Breast epithelium (tissue), 4 donors: ENCODE measurements at places on chromosomes 5 and 9.

DNA sequence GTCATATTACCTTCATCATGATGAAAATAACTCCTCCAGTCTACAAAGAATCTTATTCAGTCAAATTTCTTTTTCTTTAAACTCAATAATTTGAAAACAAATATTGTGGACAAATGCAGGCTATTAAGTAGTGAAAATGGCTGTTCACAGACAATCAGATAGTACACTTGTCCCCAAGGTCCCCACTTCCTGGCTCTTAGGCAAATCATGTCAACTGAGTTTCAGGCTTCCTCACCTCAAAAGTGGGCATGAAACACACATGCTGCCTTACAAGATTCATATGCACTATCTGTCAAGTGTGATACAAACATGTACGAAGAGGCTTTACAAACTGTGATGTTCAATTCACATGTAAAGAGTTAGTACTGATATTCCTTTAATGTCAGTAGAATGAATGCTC is 385.2 kb upstream of the SEMA6A start:
- H3K27ac ChIP-seq: no peak overlapping the region
- H3K4me3 ChIP-seq: no peak overlapping the region
- H3K27me3 ChIP-seq: no peaks in the 10 kb centered on the region

- no peaks in the 10 kb centered on the region for H3K4me1 ChIP-seq
- H3K27me3 ChIP-seq: no peaks in the 10 kb centered on the region
- DNase-seq: no peak
- H3K4me3 ChIP-seq: no peak overlapping the region
Observed at GRCh38 chr5:122333564-122333963, 21.5 kb downstream of the SNCAIP start.

- H3K36me3 ChIP-seq: no peaks in the 10 kb centered on the region
- H3K27ac ChIP-seq: no peak overlapping the region
- DNase-seq: no peak
- no peak overlapping the region for H3K4me3 ChIP-seq
Observed at GRCh38 chr5:41875121-41875520, 4.9 kb upstream of the OXCT1 start.

DNA sequence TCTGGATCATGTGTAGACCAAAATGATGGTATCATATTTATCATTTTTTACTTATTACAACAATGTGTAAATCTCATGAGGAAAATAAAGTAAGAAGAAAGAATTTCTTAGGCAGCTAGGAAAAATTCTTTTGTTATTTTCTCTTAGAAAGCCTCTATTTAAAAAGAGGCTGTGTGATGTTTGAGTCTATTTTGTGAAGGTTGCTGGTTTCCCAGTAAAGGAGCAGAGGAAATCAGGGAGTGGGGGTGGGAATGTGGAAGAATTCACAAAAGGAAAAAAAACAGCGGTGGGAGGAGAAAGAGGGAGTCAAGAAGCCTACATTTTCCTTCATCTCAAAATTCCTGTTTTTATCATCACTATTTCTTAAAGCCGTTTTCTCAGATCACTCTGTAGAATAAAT is 20.1 kb downstream of the PTCH1 start:
- DNase-seq: no peak
- H3K27me3 ChIP-seq: no peaks in the 10 kb centered on the region
- H3K4me1 ChIP-seq: no peaks in the 10 kb centered on the region
- no peak overlapping the region for H3K27ac ChIP-seq

GRCh38 chr5:175696855-175697198 is 39.0 kb downstream of the HRH2 start:
- H3K27ac ChIP-seq: no peak overlapping the region
- H3K4me1 ChIP-seq: no peaks in the 10 kb centered on the region
- H3K4me3 ChIP-seq: no peak overlapping the region
- H3K27me3 ChIP-seq: peaks cover 3% of the 10 kb centered on the region

- H3K4me3 ChIP-seq: no peak overlapping the region
- H3K27me3 ChIP-seq: no peaks in the 10 kb centered on the region
- H3K36me3 ChIP-seq: no peaks in the 10 kb centered on the region
- H3K27ac ChIP-seq: no peak overlapping the region
- no peaks in the 10 kb centered on the region for H3K4me1 ChIP-seq
- DNase-seq: no peak
Observed at GRCh38 chr5:146703899-146704298, 174.7 kb downstream of the PPP2R2B start.

DNA sequence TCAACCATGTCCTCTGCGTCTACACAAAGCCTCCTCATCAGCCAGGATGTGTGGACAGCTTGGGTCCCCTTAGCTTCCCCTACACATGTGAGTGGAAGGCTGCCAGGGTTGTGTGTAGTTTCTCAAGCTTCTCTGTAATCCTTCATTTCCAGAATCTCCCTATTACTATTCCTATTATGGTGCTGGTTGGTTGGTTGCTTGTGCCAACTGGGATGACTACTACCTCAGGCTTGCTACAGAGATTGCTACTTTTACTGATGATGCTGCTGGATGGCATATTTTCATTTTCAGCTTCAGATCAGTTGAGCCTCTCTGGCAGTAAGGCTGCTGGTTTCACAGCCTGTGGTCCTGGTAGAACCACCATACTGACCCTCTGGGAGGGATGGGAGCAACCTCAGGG is 39.9 kb downstream of the ATG10 start:
- H3K4me3 ChIP-seq: no peak overlapping the region
- no peaks in the 10 kb centered on the region for H3K36me3 ChIP-seq
- H3K4me1 ChIP-seq: no peaks in the 10 kb centered on the region
- no peaks in the 10 kb centered on the region for H3K27me3 ChIP-seq
- DNase-seq: no peak

DNA sequence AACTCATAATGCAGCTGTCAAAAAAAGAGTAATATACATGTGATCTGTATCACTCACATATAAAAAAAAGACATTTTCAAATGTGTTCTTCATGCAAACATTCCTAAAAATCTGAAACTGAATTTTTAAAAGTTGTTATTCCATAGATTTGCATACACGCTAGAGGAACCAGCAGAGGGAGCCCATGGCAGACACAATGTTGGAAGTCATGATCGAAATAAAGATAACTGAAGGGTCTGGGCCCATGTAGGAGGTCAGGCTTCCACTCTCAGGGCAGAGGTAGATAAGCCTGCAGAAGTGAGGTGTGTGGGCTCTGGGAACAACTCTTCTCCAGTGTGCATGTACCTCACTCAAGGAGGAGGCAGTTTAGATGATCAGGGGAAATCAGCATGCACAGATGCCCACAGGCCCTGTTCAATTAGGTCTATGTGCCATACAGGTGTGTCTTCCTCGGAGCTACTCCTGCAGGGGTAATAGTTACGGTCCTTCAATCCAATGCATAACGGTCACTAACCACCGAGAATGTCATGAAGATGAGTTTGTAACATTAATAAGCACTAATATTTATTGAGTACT is 208.6 kb downstream of the EPB41L4A start:
- no peaks in the 10 kb centered on the region for H3K4me1 ChIP-seq
- H3K27ac ChIP-seq: no peak overlapping the region
- no peaks in the 10 kb centered on the region for H3K27me3 ChIP-seq
- H3K36me3 ChIP-seq: no peaks in the 10 kb centered on the region
- DNase-seq: no peak

DNA sequence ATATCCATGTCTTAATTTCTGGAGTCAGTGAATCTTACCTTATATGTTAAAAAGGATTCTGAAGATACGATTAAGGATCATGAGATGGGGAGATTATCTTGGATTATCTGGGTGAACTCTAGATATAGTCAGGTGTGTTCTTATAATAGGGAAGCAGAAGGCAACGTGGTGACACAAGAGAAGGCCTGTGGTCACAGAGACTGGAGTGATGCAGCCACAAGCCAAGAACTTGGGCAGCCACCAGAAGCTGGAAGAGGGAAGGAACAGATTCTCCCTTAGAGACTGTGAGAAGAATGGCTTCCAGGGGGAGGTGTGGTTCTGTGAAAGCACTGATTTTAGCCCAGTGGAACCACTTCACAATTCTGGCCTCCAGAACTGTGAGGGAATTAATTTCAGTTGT is 177.4 kb downstream of the ELAVL2 start:
- DNase-seq: no peak
- H3K27ac ChIP-seq: no peak overlapping the region
- no peaks in the 10 kb centered on the region for H3K36me3 ChIP-seq
- H3K27me3 ChIP-seq: no peaks in the 10 kb centered on the region

DNA sequence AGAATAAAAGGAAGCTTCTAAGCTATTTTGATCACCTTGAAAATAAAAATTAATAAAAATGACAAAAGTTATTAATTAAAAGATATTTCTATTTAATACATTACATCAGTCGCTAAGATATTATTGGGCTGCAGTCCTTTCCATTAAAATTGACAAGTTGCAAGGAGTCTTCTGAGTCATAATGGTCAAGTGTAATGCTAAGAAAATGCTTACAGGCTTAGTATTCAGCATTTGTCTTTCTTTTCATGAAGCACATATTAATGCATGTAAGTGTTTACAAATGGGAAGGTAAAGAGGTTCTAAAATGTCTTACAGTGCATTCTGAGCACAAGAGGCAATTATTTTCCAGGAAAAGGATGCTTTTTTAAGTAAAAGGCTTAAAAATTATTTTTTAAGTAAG is 17.3 kb downstream of the SPINK9 start:
- no peaks in the 10 kb centered on the region for H3K36me3 ChIP-seq
- no peak overlapping the region for H3K4me3 ChIP-seq
- no peak for DNase-seq
- H3K4me1 ChIP-seq: no peaks in the 10 kb centered on the region
- no peak overlapping the region for H3K27ac ChIP-seq

DNA sequence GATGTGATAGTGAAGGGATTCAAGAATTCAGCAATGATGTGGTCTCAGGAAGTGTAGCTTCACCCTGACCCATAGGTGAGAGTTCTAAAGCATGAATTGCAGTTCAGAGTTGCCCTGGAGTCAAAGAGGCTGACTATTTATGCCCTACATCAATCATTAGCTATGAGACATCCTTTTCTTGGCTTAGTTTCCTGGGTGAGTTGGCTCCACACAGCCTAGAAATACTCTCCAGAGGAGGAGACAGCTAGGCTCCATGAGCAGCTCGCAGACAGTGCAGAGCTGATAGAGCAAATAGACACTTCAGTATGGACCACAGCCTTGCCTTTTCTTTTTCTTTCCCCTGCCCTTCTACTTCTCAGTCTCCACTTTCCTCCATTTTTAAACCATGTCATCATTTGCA is 1651.8 kb downstream of the MAT2B start:
- no peaks in the 10 kb centered on the region for H3K36me3 ChIP-seq
- no peak overlapping the region for H3K4me3 ChIP-seq
- DNase-seq: no peak
- H3K4me1 ChIP-seq: no peaks in the 10 kb centered on the region

- no peak overlapping the region for H3K4me3 ChIP-seq
- DNase-seq: no peak
- H3K36me3 ChIP-seq: no peaks in the 10 kb centered on the region
- H3K27me3 ChIP-seq: no peaks in the 10 kb centered on the region
- no peaks in the 10 kb centered on the region for H3K4me1 ChIP-seq
- no peak overlapping the region for H3K27ac ChIP-seq
Observed at GRCh38 chr5:174239718-174240117, 194.2 kb downstream of the NSG2 start.

- H3K4me3 ChIP-seq: no peak overlapping the region
- no peaks in the 10 kb centered on the region for H3K4me1 ChIP-seq
- no peaks in the 10 kb centered on the region for H3K27me3 ChIP-seq
- H3K36me3 ChIP-seq: no peaks in the 10 kb centered on the region
- no peak for DNase-seq
Observed at GRCh38 chr5:38059876-38060275, 198.5 kb upstream of the EGFLAM start.

DNA sequence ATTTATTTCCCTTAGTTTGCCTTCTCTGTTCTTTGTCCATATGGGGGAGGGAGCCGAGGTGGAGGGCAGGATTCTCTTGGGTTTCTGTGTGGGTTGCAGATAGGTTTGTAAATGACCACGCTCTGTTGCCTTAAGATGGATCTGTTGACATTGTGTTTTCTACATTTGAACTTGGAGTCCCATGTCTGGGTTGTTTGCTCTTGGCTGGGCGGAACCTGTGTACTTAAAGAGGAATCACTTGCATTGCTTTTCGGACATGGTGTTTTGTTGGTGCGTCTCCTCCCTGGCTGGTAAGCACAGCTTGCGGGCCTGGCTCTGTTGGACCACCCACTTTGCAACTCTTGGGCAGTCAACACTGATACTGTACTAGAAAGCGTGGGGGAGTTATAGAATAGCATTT is 45.9 kb downstream of the EHMT1 start:
- H3K36me3 ChIP-seq: no peaks in the 10 kb centered on the region
- H3K4me3 ChIP-seq: no peak overlapping the region
- H3K27me3 ChIP-seq: no peaks in the 10 kb centered on the region
- no peaks in the 10 kb centered on the region for H3K4me1 ChIP-seq
- DNase-seq: peak; percentile 61

DNA sequence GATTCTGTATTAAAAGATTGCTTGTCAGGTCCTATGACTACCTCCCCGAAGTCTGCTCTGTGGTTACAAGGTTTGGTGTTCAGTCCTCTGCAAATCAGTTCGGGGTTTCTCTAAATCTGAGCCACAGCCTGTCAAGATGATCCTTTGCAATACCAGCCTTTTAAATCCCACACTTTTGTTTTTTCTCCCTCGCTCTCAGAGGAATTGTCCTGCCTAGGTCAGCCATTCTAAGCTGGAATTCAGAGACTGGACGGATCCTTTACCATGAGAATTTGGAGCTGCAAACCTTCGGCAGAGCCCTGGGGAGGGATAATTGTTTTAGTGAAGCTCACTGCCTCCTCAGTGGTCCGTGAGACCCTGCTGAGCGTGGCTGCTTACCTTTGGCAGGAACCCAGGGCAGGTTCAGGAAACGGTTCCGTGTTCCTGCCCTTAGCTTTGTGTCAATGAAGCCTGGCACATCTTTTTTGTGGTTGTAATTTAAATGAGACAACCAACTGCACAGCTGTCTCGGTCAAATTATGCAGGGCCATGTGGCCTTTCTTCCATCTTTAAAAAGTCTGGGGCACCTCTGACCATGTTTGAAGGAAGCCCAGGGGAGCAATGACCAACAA is 47.2 kb downstream of the EBF1 start:
- H3K27me3 ChIP-seq: no peaks in the 10 kb centered on the region
- no peaks in the 10 kb centered on the region for H3K4me1 ChIP-seq
- no peaks in the 10 kb centered on the region for H3K36me3 ChIP-seq
- H3K4me3 ChIP-seq: no peak overlapping the region
